AG08396 (cell line): ENCODE measurements at places on chromosomes 2 and 18.

- DNase-seq: no peak
Measured at GRCh38 chr18:43934322-43934721, 657.0 kb upstream of the SYT4 start.

GRCh38 chr2:218833023-218833609 is 1.5 kb upstream of the PRKAG3 start:
- no peak for DNase-seq

DNA sequence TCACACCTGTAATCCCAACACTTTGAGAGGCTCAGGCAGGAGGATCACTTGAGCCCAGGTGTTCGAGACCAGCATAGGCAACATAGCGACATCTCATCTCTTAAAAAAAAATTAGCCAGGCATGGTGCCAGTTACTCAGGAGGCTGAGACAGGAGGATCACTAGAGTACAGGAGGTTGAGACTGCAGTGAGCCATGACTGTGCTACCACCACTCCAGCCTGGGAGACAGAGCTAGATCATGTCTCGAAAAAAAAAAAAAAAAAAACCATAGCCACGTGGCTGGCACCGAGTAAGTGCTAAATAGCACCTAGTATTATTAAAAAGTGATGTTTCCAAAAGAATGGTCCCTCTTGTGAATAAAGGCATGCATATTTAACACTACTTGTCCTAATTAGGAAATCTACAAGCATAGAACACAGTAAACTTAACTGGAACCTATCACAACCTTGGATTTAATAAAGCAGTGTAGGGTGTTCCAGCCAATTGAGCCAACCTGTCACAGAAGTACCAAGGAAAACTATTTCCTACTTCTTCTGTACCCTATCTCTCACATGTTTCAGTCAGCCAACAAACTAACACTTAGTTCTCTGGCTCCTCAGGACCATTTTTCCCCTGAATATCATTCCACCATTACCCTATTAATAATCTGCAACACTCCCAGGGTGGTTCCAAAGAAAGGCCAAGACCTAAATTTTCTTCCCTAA is 8.8 kb downstream of the RAB1A start:
- DNase-seq: no peak

- no peak for DNase-seq
Measured at GRCh38 chr2:68387408-68388350, 22.6 kb downstream of the PLEK start.

DNA sequence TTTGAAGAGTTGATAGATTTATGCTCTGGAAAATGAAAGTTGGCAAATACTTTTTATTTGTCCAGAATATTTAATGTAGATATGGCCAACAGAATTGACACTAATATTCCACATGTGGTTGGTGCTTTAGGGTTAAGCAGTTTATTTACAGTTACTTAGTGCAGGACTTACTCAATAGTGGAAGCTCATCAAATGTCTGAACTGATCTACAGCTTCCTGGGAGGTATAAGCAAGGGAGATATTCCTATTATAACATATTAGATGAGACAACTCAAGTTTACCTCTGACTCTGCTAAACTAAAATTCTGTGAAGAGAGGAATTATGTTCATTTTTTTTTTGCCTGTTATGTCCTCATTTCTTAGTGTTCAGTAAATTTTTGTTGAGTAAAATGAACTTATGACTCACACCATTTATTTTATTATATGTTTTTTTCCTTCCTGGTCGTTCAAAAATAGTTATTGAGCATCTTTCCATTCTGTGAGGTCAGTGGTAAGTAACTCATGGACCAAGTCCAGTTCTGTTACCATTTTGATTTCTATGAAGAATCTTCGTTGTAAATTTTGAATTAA is 13.6 kb downstream of the ABI2 start:
- peak; percentile 5 for DNase-seq
